Stimulated activated CD4-positive, alpha-beta T cell treated with anti-CD3 and anti-CD28 coated beads, Interleukin-1b, Interleukin-23, amount 100 ng/mL, for 4 hours (primary cell): ENCODE measurements at places on chromosomes 2 and 18.

DNA sequence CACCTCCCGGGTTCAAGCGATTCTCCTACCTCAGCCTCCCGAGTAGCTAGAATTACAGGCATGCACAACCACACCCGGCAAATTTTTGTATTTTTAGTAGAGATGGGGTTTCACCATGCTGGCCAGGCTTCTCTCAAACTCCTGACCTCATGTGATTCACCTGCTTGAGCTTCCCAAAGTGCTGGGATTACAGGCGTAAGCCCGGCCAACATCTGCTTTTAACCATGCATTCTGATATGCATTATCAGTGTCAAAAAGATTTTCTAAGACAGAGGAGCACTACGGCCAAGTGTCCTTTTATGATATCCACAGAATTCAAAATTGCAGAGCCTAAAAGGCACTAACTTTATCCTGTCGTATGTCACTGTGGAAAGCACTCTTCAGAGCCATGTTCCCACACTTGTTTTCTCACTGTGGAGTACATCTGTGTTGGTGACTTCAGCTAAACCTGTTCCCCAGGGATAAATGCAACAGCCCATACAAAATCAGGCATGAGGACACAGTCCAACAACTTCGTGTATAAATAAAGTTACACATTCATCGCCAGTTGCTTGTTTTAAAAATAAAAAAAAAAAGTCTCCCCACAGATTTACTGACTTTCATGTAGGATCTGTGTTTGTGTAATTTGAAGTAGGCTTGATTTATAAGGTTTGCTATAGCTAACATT, 56.4 kb downstream of the STK25 start:
- no peak for DNase-seq

DNA sequence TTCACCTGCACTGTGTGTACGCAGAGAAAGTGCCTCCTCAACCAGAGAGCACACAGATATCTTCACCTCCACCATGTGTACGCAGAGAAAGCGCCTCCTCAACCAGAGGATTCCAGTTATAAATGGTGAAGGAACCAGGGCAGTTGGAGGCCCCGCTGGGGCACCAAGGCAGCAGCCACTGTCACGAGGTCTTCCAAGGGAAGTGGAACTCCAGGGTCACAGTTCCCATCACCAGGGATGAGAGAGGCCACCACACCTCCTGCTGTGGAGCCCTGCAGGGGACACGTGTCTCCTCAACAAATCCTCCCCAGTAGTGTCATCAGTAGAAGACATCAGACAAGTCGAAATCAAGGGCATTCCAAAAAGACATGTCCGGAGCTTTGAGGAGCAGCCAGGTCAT, 28.2 kb upstream of the NFATC1 start:
- DNase-seq: no peak

- DNase-seq: peak; percentile 38
Measured at GRCh38 chr2:31523871-31524492, 56.8 kb downstream of the SRD5A2 start.

- no peak for DNase-seq
Measured at GRCh38 chr2:241014764-241015163, 16.3 kb downstream of the SNED1 start.

DNA sequence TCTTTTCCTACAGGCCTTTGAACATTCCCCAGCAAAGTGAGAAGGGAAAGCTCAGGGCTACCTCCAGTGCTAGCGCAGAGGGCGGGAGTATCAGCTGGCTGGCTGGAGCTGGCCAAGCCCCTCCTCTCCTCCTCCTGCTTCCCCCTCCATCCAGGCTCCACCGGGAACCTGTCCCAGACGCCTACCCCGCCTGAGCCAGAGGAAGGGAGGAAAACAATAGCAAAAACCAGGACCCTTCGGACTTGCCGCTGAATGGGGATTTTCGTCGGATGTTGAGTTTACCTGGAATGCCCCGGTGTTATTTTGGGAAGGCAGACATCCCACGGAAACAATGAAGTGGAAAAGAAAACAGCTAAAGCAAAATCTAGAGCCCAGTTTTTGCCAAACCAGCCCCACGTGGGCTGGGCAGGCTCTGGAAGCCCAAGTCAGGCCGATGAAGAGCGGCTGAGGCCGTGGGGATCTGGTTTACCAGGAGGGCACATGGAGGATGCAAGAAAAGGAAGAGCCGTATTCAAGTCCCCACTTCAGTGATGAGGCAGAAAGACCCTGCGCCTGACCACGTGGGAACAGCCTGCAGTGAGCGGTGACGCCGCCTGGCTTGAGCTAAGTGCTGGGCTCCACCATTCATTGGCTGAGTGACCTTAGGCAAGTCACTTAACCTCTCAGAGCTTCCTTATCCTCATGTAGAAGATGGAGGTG, 100.4 kb upstream of the LCLAT1 start:
- DNase-seq: no peak

- no peak for DNase-seq
Measured at GRCh38 chr18:55121397-55122170, 162.3 kb upstream of the CCDC68 start.

- DNase-seq: no peak
Measured at GRCh38 chr2:142877216-142877838, at the start of gene KYNU. KYNU (plus strand) TSS chr2:142877664; CDS start chr2:142885368, 7,704 bp downstream.

GRCh38 chr2:64482765-64483504, 29.0 kb downstream of the LGALSL start:
- DNase-seq: no peak
